ENCODE measurements at places on chromosomes 3 and 15.

DNA sequence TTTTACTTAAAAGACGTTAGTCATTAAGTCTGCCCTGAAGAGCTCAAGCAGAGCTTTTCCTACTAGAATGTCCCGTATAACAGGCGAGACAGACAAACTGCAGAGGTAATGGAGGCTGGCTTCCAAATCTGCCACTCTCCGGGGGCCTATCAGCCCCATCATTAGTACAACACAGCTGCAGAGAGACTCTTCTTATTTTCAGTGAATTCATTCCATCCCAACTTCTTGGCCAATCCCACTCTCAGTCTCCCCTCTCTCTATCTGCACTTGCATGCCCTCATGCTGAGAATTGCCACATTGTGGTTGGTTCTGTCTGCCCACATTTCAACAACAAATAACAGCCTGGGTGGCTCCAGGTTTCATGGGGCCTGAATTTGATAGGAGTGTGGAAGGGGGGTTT lies 412.7 kb downstream of the ERC2 start:
- no peak for DNase-seq

GRCh38 chr3:42980909-42981308 lies 1.8 kb downstream of the GASK1A start:
- DNase-seq = no peak

- DNase-seq = no peak
Measured at GRCh38 chr15:49895347-49896223, 223.4 kb downstream of the ATP8B4 start.

DNA sequence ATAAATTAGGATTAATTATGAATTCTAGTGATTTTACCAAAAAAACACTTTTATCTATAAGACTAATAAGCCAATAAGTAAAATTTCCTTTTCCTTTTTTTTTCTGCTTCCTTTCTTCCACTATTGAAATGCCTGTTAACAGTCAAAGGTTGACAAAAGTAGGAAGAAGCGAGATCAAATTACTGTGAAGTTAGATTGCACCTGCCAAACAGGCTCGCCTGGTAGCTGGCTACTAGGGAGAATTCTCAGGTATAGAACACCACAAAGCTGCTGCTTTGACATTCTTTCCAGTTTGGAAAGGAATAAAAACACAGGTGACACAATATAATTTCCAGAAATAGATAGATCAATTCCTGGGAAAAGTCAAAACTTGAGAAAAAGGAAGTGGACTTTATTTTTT lies 749.0 kb downstream of the NSUN3 start:
- DNase-seq = no peak

- no peak for DNase-seq
Measured at GRCh38 chr3:17047162-17047561, 162.4 kb downstream of the PLCL2 start.
